D721Med (cell line): ENCODE measurements at places on chromosomes 12 and 14.

GRCh38 chr14:90301668-90302090 lies 30.1 kb downstream of the NRDE2 start:
- no peak for DNase-seq

- no peak for DNase-seq
Observed at GRCh38 chr14:98623788-98624415, 648.1 kb downstream of the BCL11B start.

DNA sequence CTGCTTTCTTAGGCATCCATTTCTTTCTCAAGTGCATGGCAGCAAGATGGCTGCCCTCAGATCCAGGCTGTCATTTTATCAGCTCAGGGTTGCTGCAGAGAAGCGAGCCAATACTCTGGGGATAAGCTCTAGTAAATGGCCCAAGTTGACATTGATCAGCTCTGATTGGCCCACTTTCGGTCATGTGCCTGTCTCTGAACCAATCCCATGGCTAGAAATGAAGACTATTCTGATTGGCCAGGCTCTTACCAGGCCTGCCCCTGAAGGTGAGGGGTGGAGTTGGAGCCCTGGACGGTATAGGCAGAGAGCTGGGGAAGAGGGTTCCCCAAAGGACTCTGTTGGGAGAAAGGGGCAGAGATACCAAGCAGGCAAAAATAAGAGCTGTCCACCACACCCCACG lies 41.4 kb downstream of the MYO1H start:
- DNase-seq, result no peak

- DNase-seq, result no peak
Observed at GRCh38 chr12:72296389-72296788, 24.2 kb downstream of the TRHDE start.

DNA sequence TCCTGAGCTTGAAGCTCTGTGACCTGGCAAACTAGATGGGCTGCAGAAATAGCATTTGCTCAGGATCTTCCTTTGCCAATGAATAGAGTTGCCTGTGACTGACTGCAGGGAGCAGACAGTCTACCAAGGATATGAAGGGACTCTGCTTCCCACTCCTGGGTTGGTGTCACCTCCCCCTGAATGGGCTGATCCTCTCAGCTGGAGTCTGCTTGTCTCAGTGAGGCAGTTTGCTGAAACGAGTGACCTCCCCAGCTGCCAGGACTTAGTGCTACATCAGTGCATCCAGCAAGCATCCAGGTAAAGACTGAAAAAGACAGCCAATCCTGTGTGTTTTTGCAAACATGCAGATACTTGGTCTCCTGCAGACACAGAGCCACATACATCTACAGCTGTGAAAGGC lies 28.5 kb downstream of the PAH start:
- no peak for DNase-seq

DNA sequence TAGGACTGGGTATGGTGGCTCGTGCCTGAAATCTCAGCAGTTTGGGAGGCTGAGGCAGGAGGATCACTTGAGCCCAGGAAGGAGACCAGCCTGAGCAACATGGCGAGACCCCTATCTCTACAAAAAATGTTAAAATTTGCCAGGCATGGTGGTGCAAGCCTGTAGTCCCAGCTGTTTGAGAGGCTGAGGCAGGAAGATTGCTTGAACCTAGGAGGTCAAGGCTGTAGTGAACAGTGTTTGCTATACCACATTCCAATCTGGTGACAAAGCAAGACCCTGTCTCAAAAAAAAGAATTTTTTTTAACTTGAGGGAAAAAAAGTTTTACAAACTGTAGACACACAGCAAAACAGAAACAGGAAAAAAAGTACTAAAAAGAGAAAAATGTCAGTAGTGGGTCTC lies 2.3 kb upstream of the MAP3K9 start:
- DNase-seq, result no peak

DNA sequence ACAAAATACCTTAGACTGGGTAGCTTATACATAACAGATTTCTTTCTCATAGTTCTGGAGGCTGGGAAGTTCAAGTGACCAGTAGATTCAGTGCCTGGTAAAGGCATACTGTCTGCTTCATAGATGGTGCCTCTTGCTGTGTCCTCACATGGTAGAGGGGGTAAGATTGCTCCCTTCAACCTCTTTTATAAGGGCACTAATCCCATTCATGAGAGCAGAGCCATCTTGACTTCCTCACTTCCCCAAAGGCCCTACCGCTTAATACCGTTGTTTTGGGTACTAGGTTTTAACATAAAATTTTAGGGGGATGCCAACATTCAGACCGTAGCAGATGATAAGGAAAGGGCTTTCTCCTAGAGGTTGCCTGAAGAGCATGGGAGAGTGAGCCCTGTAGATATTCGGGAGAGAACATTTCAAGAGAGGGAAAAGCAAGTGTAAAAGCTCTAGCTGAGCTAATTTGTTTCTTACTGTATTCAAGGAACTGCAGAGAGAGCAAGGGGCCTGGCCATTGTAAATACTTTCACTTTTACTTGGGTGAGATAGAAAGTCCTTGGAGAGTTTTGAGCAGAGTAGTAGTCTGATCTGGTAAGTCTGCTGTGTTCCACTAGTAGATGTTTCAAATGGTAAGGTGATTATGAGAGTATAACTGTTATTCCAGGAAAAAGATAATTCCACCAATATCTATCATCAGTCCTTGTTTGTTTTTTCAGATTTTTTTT lies 27.3 kb downstream of the FRS2 start:
- no peak for DNase-seq

DNA sequence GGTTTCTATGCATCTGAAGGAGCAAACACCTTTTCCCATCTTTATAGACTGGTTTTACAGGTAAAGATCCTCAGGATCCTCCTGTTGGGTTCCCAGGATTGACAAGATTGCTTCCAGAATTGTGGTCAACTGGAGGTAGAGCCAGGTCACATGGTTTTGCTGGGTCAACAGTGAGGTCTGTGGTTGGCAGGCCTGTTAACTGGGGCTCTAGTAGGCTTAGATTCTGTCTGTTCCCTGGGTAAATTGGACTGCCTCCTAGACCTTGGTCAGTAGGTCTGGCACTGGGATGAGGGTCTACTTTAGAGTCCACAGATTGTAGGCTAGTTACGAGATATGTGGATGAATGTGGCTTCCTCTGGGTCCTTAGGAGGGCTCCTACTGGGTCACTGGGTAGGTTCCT lies 3.5 kb upstream of the PZP start:
- DNase-seq, result no peak

DNA sequence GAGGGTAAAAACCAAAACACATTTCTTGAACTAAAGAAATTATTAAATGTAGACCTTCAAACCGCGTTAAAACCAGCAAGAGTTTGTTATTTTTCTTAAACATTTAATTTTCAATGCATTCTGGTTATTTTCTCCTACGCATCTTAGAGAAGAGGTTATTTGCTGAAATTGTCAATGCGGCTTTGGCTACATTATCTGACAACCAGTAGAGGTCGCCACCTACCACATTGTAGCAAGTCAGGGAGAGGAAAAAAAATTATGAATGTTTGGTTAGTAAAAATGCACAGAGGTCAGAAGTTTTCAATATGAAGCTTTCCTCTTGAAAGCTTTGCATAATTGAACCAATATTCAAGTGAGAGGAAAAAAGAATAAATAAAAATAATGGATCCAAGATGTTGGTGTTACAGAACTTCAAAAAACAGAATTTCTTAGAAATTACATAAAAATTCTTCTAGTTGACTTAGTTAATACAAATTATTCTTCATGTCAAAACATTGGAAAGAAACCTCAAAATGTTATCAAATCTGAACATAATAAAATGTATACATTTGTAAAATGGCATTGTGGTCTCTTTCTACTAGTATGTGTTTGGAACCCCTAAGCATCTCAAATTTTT lies 159.4 kb upstream of the TMTC2 start:
- DNase-seq, result no peak

DNA sequence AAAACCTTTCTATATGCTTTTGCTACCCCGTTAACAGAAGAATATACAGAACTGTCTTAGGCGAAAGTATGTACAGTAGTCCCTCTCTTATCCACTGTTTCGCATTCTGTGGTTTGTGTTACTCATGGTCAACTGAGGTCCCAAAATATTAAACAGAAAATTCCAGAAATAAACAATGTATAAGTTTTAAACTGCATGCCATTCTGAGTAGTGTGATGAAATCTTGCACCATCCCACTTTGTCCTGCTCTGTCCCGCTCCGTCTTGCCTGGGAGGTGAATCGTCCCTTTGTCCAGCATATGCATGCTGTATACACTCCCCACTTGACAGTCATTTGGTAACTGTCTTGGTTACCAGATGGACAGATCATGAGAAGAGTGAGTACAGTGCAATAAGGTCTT lies 70.1 kb upstream of the STRN3 start:
- DNase-seq, result no peak

- DNase-seq, result no peak
Observed at GRCh38 chr14:102848830-102849525, 71.7 kb downstream of the TRAF3 start.

GRCh38 chr12:31650918-31651317 lies 8.6 kb upstream of the ETFBKMT start:
- no peak for DNase-seq

DNA sequence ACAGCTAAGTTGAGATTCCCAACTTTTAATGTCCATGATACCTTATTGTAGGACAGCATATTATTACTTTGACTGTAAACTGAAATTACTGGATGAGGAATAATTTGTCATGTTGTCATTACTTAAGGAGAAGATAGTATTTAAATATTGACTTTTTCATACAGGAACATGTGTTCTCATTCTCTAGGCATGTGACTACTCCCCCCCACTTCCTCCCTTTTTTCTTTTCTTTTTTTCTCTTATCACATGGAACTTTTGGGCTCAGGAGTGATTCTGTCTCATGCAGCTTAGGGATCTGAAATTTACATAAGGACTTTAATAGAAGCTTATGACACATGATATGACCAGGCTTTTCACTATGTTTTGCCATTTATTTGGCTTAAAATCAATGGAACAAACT lies 127.7 kb upstream of the SLCO1C1 start:
- no peak for DNase-seq

GRCh38 chr14:82414853-82415539 lies 881.3 kb upstream of the SEL1L start:
- DNase-seq, result no peak

- no peak for DNase-seq
Observed at GRCh38 chr12:125473501-125473900, 408.3 kb downstream of the AACS start.

DNA sequence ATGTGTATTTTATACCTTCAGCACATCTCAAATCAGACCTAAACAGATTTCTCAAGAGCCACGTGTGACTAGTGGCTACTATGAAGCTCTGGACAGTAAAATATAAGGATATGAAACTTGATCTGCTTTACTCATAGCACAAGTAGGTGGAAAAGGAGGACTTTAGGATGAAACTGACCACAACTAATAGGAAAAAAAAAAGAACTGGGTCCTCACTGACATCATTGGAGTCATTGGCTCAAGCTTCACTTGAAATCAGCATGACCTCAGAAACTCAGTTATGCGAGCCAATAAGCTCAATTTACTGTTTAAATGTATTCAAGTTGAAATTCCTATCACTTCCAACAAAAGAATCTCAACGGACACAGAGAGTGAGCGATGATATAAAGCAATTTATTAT lies 34.1 kb upstream of the CIT start:
- no peak for DNase-seq

DNA sequence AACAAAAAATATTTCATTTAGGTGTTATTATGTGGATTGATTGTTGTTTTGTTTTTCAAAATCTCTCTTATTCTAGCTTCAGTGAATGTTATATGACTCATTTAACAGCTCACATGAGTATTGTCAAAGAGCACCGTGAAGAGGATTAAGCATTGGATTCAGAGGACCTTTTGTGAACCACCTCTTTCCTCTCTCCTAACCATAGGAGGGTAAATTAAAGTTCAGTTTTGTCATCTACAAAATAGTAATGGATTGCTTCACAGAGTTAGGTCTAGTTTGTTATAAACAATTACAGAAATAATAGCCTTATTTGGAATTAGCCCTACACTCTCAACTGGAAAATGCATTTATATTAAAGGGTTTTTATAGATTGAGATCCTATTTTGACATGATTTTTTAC lies 962 bp upstream of the KERA start:
- DNase-seq, result no peak
